ENCODE measurements at places on chromosomes 1 and 21.

- DNase-seq = peak; percentile 58
Observed at GRCh38 chr1:45266151-45266801, 59.9 kb upstream of the ZSWIM5 start.

- DNase-seq = no peak
Observed at GRCh38 chr1:183996040-183996384, 41.5 kb downstream of the COLGALT2 start.

DNA sequence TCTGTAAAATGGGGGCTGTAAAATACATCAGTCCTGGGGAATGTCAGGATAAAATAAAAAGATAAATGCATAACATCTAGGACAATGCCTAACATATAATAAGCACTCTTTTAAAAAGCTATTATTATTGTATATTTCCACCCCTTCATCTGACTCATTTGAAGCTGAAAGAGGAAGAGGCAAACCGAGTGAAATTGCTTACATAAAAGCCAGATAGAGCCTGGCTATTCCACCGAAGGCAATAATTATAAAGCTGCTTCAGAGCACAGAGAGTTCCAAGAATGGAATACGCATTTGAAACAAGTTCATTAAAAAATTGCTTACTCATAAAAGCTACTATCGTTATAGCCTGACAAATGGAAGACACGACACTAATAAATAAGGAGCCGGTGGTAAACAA is 186.1 kb upstream of the CAMK1G start:
- no peak for DNase-seq

- DNase-seq = peak; percentile 47
Observed at GRCh38 chr21:41877901-41878830, 978 bp downstream of the PRDM15 start.

DNA sequence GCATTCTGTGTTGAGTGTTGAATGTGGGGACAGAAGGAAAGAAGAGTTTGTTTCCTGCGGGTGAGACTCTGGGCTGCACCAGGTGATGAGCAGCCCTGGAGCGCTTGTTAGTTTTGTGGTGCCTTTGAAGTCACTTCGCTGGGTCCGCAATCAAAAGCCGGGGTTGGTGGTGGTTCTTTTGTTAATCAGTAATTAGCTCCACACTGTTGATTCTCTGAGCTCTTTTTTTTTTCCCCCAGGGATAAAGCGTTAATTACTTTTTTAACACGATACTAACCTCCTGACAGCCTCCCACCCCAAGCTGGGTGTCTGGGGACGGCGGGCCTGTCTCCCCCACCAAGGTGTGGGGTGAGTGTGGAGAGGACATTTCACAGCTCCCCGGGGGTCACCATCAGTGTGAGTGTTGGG is 56.6 kb downstream of the AGPAT3 start:
- DNase-seq = no peak

- no peak for DNase-seq
Observed at GRCh38 chr1:155071701-155072100, 6.9 kb upstream of the EFNA3 start.
